Anterior cingulate cortex (tissue), 58 donors: ENCODE measurements at places on chromosomes 16 and 17.

DNA sequence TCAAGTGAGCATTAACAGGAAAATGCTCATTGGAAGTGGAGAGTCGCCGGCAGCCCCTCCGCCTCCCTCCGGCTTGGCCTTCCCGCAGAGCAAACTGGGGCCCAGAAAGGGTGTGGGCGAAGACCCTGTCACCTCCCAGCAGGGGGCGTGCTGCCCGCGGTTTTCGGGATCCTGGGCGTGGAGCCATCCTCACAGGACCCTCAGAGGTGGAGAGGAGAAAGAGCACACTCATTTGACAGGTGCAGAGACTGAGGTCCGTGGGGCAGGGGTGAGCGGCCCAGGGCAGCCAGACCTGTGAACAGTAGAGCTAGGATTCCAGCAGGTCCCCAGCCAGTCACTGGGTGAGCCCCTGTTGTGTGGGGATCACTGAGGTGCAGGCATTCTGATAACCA is 1002.9 kb downstream of the KCNJ18 start:
- no peak for DNase-seq

DNA sequence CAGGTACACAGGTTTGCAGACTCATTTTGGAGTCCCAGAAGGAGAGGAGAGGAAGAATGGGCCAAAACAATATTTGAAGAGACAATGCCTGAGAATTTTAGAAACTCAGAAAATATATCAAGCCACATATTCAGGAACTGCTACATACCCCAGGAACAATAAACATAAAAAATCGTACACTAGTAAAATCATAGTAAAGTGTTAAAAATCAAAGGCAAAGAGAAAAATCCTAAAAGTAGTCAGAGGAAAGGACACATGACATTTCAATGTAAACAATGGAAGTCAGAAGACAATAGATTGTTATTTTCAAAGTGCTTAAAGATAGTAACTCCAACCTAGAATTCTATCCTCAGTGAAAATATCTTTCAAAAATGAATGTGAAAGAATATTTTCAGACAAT is 28.5 kb upstream of the NACA2 start:
- DNase-seq, result no peak

DNA sequence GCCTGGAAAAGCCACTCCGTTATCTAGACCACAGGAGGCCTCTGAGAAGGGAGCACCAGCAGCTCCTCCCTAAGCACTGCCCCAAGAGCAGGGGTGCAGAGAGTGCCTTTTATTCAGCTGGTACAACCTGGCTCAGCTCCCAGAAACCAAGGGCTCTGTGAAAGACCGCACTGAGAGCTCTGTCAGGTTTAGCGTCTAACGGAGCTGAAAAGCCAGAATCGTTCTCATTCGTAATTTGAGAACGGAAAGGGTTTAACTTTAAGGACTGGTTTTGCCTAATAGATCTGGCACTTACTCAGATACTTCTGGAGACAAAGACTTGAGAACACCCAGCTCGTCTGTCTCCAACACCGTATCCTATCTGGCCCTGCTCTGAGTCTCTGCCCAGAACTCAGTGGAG is 13.5 kb downstream of the MPG start:
- DNase-seq, result no peak

DNA sequence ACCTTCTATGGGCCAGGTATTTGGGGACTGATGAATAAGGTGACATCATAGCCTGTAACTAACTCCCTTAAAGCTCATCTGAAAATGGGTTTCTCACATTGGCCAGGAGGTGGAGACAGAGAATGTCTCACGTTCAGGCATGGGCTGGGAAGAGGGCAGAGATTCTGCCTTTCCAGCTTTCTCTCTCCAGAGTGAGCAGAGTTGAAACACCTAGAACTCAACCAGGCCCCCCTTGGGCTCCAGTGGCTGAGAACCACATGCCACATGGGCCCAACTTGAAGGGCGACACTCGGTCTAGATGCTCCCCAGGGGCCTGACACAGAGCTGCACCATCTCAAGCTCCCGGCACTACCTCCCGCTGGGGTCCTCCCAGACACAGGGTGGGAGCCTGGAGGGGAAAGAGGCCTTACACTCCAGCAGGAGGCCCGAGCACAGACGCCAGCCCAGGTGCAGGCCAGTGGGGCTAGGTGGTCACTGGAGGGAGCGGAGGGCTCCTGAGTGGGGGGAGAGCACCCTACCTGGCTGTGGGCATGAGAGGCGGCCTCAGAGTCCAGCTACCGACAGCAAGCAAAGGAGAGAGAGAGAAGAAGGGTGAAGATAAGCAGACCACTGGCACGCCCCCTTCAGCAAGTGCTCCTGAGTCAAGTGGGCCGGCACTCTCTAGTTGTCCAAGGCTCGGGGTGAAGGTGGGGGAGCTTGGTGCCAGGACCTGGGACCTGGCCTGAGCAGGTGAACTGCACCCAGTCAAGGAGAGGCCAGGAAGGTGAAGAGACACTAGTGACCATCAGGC is 55.9 kb downstream of the MYO18A start:
- DNase-seq, result peak; percentile 8

DNA sequence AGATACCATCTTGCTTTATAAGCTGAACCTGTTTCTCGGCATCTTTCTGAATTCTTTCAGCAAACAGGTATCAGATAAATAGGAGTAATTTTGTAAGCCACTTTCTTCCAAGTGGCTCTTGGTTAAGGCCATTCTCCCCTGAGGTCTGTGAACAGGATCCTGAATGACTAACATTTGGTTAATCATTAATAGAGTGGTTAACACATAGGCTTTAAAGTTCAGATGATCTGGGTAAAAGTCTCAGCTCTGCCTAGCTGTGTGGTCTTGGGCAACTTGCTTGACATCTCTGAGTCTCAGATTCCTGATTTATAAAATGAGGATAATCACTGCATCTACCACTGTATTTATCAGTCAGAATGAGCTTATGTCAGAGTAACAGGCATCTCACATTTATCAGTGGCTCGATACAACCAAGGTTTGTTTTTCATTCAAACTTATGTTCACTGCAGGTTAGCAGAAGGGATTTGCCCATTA is 44.4 kb upstream of the ANKFN1 start:
- DNase-seq, result no peak

DNA sequence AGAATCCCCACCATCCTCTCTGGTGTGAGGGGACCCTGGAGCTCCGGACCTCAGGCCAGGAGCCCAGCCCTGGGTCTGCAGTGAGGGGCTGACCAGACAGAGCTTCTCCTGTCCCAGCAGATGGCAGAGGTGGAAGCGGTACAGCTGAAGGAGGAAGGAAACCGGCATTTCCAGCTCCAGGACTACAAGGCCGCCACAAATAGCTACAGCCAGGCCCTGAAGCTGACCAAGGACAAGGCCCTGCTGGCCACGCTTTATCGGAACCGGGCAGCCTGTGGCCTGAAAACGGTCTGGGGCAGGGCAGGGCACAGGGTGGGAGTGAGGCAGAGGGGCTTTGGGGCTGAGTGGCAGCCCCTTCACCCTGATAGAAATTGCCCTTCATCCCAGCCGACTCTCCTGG is 527 bp downstream of the UNC45B start:
- no peak for DNase-seq
